ENCODE measurements at places on chromosomes 5 and 9.

- DNase-seq, result no peak
Measured at GRCh38 chr9:107886826-107887225, 397.3 kb upstream of the KLF4 start.

DNA sequence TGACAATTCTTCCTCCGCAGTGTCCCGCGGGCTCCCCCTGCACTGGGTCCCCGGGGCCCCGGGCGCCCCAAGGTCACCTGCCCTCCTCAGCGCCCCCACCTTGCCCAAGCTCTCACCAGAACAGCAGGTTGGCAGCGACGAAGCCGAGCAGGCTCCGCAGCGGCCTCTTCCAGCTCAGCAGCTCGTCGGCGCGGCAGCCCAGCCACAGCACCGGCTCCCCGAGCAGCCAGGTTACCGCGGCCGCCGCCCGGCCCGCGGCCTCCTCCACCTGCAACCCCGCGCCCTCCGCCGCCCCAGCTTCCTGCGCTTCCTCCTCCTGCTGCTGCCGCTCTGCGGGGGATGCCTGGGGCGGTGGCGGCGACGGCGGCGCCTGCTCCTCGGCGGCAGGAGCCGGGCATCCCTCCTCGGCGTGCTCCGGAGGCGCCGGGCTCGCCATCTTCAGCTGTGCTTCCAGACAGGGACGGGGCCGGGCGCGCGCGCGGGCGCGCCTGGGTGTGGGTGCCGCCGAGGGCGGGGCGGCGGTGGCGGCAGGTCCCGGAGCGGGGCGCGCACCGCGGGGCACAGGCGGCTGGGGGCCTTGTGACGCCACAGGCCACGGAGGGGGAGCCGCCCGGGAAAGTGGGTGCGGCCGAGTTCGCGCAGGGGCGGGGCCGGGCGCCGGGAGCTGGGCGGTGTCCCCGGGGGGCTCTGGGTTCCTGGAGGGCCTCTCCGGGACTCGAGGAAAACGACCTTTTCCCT lies at the start of gene RETREG1:
RETREG1 (minus strand) TSS at position 462 of the 738 bp plus-strand sequence; CDS start at position 436, 26 bp downstream.
- DNase-seq, result peak; percentile 72

DNA sequence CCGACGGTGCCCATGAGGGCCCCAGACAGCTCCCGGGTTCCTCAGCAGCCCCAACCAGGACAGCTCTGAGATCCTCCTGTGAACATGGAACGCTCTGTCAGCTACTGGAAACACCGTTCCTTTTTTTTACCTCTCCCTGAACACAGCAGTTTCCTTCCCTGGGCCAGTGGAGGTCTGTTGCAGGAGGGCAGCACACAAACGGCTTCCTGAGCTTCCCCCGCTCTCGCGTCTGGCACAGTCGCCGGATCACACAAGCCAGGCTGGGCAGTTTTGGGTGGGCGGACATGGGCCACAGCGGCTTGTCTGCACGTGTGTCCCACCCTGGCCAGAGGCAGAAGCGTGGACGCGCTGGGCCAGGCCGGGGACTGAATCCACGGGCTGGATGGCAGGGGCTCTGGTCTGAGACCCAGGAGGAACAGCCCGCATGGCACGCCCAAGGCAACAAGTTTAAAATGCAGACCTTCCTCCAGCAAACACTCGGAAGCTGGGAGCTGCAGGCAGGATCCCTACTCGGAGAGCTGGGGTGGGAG lies 106.8 kb upstream of the SARDH start:
- no peak for DNase-seq

- peak; percentile 66 for DNase-seq
Measured at GRCh38 chr5:148482697-148483462, 99.1 kb downstream of the FBXO38 start.

GRCh38 chr5:180133060-180133459 lies 61.5 kb upstream of the RNF130 start:
- DNase-seq, result no peak

- no peak for DNase-seq
Measured at GRCh38 chr5:147073098-147073497, 161.7 kb upstream of the STK32A start.

DNA sequence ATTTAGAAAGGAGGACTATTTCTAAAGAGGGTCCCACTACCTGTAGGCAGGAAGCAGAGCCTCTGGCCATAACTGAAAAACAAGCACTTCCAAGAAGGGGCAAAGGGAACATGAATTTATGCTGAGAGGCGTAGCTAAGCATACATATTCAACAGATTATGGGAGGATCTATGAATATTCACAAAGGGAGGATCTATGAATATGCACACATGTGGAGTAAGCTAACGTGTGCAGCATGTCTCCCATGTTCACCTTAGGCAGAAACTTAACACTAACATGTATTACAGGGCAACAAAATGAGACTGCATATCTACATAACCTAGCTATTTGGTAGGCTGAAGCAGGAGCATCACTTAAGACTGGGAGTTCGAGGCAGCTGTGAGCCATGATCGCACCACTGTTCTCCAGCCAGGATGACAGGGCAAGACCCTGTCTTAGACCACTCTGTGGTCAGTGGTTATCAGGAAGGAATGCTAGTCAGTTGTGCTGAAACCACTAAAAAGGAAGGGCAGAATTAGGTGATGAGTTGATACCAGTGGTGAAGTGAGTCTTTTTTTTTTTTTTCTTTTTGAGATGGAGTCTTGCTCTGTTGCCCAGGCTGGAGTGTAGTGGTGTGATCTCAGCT lies 20.8 kb downstream of the FXN start:
- DNase-seq, result no peak

DNA sequence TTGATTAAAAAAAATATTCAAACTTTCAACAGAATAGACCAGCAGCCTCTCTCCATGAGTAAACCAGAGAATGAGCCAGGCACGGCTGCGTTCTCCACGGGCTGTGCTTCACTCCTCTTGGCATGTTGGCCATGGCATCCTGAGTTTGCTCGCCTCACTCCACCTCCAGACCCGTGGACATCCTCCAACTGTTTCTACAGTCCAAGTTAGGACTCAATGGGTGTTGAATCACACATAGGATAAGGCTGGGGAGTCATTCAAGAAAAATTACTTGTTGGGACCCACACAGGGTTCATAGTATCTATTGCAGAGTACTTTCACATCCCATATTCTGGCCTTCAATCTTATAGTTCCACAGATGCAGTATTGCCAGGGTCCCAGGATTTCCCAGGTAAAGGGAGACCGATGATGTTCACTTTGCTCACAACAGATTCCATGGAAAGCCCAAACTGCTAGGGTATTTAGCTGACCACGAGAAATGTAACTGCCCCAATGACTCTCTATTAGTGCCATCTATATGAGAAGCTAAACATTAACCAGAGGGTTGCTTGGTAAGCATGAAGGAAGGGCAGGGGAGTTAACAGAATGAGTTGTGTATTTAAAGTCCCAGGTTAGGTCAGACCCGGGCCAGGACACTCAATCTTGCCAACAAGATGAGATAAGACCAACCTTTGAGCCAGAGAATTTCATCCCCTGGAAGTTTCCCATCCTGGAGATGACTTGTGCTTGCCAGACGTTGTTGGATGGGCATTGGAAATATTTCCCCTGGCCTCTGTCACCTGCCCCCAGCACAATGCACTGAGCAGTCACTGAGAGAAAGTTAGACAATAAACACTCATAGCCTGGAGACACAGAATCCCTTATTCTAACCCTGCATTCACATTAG lies 19.7 kb upstream of the GDA start:
- no peak for DNase-seq

- DNase-seq, result no peak
Measured at GRCh38 chr5:124315741-124316415, 430.6 kb downstream of the ZNF608 start.

GRCh38 chr5:72427488-72428437 lies 79.4 kb downstream of the ZNF366 start:
- DNase-seq, result no peak

GRCh38 chr5:112649882-112650281 lies 87.8 kb upstream of the APC start:
- no peak for DNase-seq

DNA sequence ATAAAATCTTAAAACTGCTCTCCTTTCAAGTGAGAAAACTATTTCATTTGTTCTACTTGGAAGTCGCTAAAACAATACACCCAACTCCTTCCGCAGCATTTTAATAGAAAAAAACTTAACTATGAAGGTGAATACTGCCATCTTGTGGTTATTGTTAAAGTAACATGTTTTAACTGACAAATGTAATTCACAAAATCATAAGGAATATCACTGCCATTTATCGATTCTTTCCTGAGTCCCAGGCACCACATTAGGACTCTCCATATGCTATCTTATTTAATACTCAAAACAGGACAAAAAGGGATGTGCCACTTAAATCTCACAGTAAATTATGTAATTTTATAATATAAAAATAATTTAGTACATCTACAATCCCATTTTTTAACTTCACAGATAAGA lies 130.5 kb upstream of the ITGA1 start:
- no peak for DNase-seq

GRCh38 chr5:96660971-96661854 lies 963 bp upstream of the CAST start:
- no peak for DNase-seq

GRCh38 chr5:31213705-31214121 lies 20.2 kb downstream of the CDH6 start:
- no peak for DNase-seq

- DNase-seq, result no peak
Measured at GRCh38 chr5:141003031-141003430, 36.8 kb downstream of the PCDHAC2 start.

- peak; percentile 36 for DNase-seq
Measured at GRCh38 chr5:66840511-66841013, 244.4 kb downstream of the MAST4 start.

- DNase-seq, result no peak
Measured at GRCh38 chr5:160348080-160348479, 22.3 kb downstream of the C1QTNF2 start.

- DNase-seq, result no peak
Measured at GRCh38 chr9:96020300-96020791, 144.9 kb downstream of the ERCC6L2 start.

- no peak for DNase-seq
Measured at GRCh38 chr9:133794016-133794760, 56.0 kb upstream of the SARDH start.

DNA sequence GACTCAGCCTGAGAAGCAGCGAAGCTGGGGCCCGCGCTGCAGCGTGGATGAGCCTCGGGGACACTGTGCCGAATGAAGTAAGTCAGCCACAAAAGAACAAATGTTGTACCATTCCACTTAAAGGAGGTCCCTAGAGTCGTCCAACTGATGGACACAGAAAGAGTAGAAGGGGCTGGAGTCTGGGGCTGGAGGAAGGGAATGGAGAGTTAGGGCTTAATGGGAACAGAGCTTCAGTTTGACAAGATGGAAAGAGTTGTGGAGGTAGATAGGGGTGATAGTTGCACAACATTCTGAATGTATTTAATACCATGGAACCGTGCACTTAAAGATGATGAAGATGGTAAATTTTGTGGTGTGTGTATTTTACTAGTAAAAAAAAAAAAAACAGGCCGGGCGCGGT lies 119.9 kb downstream of the EHMT1 start:
- DNase-seq, result no peak

GRCh38 chr5:151178777-151179488 lies 21.4 kb upstream of the ANXA6 start:
- no peak for DNase-seq

DNA sequence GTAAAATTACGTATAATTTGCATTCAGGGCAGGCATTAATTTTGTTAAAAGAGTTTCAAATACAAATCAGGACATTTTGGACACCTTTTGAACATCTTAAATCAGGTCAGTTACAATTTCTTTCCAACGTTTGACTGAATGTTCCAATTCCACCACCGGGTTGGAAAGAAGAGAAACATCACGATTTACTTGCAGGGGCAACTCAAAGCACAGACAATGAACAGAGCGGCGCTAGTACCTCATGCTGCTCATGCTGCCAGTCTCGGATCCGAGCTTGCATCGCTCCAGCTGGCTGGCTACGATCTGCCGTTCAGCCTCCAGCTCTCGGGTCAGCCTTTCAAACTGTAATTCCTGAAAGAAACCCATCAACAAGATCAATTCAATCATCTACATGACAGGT lies 339.5 kb downstream of the CTNND2 start:
- no peak for DNase-seq

DNA sequence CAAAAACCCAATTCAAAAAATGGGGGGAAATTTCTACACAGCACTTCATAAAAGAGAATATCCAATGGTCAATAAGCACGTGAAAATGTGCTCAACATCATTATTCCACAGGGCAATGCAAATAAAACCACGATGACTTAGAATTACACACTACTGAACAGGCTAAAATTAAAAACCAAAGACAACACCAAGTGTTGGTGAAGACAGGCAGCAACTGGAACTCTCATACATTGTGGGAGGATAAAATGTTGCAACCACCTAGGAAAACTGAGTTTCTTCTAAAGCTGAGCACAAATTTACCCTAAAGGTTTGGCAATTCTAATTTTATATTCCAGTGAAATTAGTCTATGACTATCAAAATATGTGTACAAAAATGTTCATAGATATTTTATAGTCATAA lies 9.5 kb downstream of the GIN1 start:
- DNase-seq, result no peak

- DNase-seq, result no peak
Measured at GRCh38 chr5:59596586-59597350, 296.8 kb downstream of the PDE4D start.

DNA sequence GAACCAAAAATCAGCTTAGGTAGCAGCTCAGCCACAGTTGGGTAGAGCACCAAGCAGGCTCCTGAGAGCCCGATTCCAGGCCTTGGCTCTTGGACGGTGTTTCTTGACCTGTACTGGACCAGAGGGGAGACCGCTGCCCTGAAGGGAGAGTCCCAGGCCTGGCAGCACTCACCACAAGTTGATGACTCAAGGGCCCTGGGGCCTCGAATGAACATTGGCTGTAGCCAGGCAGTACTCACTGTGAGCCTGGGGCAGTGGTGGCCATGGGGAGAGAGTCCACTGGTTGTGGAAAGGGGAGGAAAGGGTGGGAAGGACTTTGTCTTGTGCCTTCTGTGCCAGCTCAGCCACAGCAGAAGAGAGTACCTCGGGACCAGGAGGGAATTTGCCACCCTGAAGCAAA lies 166.1 kb downstream of the EDIL3 start:
- no peak for DNase-seq

DNA sequence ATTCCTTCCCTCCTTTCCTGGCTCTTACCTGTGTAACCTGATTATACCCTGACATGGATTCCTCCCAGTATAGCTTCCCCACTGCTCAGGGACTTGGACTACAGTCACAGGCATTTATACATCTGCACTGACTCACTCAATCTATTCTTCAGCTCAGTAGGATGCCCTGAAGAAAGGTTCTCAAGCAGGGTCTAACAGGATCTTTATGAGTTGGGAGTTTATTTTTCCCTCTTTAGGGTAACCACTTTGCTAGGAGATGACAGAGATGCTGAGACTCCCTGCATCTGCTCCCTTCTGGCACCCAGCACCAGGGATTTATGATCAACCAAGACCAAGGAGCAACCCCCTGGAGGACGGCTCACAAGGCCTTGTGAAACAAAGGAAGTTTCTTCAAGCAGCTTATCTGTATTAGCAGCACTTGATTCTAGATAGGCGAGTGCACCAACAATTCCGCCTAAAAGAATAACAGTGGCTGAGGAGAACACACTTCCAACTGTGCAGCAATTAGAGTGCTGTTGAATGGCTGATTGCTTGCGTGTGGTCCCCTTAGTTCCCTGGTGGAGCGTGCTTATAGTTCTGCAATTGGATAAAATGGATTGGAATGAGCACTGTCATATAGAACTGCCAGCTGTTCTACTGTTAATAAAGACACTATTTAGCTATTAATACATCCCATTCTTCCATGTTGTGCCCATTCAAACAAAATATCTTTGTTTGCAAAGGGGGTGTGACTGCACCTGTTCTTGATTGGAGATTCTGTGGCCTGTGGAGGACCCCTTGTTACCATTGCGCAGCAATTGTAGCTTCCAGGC lies 482.6 kb downstream of the ZNF608 start:
- no peak for DNase-seq

Measured in activated CD4-positive, CD25-positive, alpha-beta regulatory T cell treated with anti-CD3 and anti-CD28 coated beads, Interleukin-2, amount 50 U/mL, for 72 hours (primary cell).